IMR-90 (cell line): ENCODE measurements at places on chromosomes 1 and 21.

GRCh38 chr1:89257041-89257440 is 15.6 kb downstream of the GBP5 start:
- no peak for DNase-seq

DNA sequence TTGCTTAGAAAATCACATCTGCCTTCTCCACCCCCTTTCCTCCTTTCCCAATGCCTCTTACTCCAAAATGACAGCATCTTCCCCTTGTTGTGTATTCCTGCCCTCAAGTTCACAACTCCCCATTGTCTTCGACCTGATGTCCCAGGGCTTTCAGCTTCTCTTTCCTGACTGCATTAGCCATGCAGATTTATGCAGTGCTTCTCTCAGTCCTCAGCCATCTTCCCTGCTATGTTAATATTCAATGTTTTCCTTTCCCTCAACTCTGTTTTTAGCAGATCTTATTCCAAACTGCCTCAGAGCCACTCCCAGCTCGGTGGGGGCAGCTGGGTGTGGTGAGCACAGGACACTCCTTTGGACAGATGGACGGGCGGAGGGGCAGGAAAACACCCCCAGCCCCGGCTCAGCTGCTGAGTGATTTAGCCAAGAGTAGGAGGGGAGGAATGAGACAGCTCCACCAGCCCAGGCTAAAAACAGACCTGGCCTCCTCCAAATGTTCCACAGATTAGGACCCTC is 71.0 kb downstream of the CD2 start:
- no peak for DNase-seq

- no peak for DNase-seq
These were observed 66.8 kb upstream of the ANGPTL1 start for GRCh38 chr1:178937695-178938094.

DNA sequence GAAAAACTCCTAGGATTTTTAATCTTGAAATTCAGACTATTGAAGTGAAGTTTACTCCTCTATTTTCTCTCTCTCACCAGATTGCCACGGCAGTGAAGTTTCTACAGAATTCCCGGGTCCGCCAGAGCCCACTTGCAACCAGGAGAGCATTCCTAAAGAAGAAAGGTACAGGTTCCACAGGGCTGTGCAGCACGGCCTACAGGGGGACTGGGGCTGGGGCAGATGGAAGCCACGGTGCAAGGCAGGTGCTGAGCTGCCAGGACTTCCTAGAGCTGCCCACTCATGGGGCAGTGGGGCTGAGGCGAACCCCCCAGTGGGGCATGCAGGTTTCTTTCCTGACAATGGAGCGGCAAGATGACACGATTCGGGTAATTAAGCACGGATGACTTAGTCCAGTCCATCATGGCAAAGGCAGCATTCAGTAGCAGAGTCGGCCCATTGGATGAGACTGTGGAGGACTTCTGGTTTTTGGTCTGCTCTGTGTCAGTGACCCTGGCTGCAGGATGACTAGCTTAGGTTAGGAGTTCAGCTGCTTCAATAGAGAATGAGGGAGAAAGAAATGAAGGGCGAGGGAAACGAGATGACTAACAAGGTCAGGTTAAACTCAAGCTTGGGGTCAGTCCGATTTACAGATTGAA is 61.5 kb downstream of the PEX14 start:
- DNase-seq, result no peak

GRCh38 chr1:200530623-200531261 is 89.8 kb downstream of the KIF14 start:
- DNase-seq, result no peak
